ENCODE measurements at places on chromosomes 16 and 17.
A peak's percentile ranks its signal among the peaks of the same experiment; 100 is the strongest.

DNA sequence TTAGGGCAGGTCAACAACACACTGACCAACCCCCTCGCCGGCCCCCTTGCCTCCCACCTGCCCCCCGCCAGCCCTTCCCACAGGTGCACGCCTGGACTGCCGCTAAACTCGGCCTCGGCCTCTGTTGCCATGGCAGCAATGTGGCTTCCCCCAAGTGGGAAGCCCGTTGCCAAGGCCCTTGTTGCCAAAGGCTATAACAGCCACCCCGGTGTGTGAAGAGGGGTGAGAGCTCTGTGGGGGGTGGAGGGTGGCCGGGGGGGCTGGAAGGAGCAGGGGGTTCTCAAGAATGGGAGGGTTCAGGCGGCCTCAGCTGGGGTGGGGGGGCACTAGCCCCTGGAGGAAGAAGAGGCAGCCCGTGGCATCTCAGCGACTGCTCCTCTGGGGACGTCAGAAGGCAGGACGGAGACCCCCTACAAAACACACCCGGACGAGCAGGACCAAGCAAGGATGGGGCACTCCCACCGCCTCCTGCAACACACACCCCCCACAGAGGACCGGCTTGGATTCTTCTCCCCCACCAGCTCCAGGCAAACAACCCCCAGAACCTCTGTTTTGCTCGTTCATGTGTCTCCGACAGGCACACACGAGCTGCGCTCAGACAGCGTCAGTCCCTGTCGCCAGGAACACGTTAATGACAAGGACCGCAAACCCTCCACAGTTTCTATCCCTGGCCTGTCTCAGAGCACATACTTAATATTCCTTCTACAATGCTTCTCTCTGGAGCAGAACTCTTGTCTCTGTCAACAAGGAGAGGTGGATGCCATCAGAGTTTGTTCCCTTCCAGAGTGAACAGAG lies 55.7 kb downstream of the ABR start:
- no peak for DNase-seq

DNA sequence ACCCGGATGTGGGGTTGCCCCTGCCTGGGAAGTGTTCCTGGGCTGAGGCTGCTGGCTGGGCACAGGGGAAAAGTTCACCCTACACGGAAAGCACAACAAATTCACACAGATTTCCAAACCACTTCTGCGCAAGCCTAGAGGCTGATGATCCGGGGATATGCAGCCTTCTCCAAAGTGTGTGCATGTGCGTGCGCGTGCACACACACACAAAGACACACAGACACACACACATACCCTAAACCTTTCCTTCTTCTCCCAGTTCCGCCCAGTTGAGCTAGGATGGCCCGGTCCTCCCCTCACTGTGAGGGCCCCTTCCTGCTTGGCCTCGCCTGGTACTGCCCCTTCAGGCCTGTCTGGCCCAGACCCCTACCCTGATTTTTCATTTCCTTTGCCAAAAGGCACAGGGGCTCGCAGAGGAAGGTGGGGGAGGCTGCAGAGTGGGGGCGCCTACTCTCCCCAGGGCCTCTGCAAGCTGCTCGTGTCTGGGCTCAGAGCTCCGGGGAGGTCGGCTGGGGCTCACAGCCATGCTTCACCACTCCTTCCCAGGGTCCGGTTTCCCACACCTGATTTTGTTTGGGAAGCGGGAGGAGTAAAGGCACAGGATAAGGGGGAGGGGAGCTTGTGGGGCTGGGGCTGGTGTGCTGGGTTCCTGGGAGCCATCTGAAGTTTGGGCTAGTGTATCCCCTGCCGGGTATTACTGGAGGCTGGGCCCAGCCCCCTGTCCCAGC lies 144.7 kb downstream of the ENGASE start:
- no peak for DNase-seq

GRCh38 chr16:73951481-73951880 lies 345.1 kb upstream of the PSMD7 start:
- peak; percentile 56 for DNase-seq

DNA sequence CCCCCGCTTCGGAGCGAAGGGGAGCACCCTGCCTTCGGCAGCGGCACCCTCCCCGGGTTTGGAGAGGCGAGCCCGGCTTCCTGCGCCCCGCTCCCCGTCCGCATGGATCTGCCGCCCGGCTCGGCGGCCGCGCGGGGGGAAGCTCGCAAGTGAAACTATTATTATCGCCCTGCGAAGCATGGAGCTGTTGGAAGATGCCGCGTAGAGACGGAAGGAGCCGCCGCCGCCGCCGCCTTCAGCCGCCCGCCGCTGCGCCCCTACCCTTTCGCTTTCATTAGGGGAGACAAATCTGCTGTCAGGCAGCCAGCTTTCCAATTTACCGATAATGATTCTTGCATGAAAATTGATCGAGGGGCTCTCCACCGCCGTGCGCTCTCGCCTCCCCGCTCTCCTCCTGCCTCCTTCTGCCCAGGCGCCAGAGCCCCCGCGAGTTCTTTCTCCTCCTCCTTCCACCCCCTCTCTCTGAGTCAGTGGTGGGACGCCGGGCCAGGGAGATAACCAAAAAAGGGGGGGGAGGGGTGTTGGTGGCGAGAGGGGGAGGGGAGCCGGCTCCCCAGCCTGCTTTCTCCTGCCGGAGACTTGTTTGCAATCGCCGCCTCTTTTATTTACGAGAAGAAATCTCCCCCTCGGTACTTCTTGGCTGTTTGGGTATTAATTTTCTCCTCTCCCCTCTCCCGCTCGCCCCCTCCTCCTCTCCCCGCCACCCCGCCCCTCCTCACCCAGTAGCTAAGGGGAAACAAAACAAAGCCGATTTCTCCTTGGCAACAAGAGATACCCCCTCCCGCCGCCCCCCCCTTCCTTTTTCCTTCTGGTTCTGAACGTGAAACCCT lies 58.0 kb upstream of the GSE1 start:
- DNase-seq: peak; percentile 89

- DNase-seq: no peak
Observed at GRCh38 chr16:52554334-52554733, 7.4 kb upstream of the TOX3 start.

DNA sequence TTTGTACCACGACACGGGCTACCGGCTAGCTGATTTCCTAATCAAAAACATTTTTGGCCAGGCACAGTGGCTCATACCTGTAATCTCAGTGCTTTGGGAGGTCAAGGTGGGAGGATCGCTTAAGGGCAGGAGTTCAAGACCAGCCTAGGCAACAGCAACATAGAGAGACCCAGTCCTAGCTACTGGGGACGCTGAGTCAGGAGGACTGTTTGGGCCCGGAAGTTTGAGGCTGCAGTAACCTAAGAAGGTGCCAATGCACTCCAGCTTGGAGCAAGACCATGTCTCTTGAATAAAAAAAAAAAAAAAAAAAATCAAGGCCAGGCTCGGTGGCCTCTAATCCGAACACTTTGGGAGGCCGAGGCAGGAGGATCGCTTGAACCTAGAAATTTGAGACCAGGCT lies 49.8 kb downstream of the UBE2G1 start:
- DNase-seq: no peak

DNA sequence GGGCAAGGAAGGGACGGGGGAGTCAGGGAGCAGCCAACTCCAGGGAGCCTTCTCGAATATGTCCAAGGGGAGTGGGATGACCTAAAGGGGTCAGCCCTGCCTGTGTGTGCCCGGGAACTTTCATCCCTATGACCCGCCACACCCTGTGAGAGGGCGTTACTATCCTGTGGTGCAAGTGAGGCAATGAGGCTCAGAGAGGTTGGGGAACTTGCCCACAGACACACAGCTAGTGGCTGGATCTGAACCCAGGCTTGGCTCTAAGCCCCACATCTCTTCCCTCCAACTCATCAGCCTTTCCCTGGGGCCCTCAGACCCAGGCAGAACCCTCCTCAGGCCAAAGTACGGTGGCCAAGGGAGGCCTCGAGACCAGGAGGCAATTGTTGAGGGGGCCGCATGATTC lies 23.2 kb downstream of the JUP start:
- DNase-seq: no peak

DNA sequence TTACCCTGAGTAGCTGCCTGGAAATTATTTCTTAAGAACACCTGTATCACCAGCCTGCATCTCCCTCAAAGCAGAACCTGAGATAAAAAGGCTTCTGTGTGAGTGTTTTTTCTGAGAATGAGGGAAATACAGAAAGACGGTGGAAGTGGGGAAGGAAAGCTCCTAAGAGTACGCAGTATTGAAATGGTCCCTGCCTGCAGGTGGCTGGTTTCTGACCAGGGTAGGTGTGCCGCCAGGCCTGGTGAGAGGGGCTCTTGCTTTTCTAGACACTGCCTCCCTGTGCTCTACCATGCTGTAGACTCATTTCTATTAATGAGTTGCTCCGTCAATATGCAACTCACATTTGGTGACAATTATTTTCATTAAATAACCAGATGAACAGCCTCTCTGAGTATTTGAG lies 201.7 kb downstream of the MAP2K4 start:
- DNase-seq: no peak

GRCh38 chr17:60102632-60103096 lies 23.9 kb upstream of the HEATR6 start:
- DNase-seq: peak; percentile 70

GRCh38 chr17:16880121-16880842 lies 91.6 kb downstream of the TNFRSF13B start:
- DNase-seq: no peak

- peak; percentile 31 for DNase-seq
Observed at GRCh38 chr17:32497431-32498205, 10.8 kb downstream of the CDK5R1 start.

DNA sequence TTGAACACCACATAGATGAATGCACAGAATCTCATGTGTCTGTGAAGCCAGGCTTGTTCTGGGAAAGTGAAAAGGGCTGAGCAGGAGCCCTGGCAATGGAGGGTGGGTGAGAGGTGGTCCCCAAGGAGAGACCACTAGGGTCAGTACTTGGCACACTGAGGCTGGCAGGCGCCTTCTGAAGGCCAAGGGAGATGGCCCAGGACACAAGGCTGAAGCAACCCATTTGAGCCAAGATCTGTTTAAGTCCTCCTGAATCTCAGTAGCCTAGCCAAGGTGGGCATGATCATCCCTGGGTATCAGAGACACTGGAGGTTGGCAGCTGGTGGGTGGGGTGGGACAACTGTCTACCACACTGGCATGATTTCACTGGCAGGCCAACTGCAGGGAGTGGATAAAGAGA lies 1741.2 kb downstream of the TP53TG3F start:
- no peak for DNase-seq

Data from fibroblast of skin of right quadriceps (primary cell).